ENCODE measurements at places on chromosomes 3 and 15.

GRCh38 chr3:56087451-56088053, 380.7 kb downstream of the ERC2 start:
- DNase-seq, result no peak

DNA sequence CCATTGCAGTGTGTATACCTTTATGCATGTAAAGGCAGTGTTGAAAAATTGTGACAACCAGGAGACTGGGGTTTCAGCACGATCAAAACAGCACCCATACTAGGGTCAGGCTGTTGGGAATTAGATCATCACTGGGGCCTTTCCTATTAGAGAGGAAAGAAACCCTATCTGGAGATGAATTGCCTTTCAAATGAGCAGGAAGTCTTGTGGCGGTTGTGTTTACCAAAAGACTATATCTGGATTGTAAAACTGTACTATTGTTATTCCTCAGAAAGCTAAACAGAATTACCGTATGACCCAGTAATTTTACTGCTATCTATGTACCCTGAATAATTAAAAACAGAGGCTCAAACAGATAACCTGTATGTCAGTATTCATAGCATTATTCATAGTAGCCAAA, 10.1 kb downstream of the UBE2E1 start:
- DNase-seq, result no peak

DNA sequence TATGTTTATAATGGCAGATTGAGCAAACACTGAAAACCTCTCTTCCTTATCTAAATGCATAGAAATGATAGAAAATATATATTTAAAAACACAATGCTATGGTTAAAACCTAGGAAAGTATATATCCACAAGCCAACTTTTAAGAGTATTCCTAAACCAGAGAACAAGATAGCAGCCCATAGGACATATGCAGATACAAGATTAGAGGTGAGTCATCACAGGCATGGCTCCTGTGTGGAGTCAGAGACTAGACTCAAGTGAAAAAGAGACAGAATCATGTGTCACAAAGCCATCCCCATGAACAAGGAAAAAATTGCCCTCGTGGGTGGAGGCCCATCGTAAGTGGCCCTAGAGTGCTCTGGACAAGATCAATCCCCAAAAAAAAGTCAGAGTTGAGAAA, 199.4 kb upstream of the PPP2R3A start:
- DNase-seq, result no peak

DNA sequence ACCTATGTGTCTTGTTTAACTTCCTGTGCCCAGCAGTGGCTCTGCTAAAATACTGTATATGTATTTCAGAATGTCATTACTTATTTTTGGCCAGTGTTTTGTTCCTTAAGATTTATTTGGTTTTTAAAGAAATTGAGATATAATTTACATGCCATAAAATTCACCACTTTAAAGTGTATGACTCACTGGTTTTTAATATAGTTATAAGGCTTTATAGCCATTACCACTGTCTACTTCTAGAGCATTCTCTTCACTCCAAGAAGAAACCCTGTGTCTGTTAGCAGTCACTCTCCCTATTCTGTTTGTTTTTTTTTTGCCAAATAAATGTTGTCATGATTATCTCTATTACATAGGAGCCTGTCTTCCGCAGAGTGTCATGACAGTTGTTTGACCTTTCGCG, 25.8 kb downstream of the PPM1L start:
- DNase-seq, result no peak

DNA sequence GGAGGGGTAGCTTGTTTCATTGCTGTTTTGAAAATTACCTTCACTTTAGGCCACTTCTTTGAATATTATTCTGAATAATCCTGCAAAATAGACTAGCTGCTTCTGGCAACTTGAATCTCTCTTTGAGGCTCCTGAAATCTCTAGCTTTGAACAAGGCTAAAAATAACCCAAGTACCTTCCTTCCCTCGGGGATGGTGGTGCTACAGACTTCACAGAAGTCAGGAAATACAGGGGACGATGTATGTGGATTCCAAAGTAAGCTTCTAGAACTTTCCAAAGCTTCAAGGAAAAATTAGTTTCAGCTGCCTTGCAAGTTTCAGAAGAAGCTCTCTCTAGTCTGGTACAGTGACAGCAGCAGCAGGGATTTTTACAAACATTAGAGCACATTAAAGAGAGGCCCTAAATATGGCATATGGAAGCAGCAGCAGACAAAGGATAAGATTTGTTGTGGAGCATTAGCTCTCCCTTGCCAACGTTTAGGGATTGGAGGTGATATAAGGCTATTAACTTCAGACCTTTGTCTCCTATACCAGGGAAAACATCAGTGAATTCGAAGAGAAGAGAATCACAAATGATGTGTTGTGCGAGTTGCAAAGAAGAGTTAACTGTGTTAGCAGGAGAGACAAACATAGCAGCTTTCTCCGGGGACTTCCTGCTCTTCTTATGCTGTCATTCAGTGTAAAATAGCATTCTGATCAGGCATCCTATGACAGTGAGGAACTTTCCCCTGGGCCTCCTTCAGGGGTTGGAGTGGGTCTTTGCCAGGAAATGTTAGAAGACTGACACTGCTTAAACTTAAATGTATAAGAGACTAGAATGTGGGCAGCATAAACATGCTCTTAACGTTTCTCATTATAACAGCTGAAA, 783.0 kb upstream of the ARPP21 start:
- no peak for DNase-seq

DNA sequence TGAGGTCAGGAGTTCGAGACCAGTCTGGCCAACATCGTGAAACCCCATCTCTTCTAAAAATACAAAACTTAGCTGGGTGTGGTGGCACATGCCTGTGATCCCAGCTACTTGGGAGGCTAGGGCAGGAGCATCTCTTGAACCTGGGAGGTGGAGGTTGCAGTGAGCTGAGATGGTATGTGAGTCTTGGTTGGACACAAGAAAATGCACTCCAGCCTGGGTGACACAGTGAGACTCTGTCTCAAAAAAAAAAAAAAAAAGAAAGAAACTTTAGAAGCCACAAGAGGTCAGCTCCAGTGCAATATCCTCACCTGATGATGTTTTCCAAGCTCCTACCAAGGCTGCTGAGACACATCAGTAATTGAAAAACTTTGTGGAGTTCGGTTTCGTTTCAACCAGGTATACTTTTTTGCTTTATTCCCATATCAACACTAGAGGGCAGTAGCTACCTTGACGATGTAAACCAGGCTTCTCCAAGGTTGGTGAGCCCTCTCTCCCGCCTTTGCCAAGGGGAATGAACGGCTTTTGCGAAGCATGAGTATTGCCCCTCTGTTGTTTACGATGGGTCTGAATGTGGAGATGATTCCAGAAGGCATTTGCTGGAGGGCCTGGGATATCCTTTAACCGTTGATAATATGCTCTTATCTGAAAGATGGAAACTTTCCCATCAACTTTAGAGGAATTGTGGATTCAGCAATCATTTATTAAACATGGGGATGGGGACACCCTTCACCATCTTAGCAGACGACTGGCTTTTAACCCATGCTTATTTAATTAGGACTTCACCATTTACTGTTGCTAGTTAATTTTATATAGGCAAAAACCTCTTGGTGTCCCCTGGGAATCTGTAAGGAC, 202.8 kb downstream of the SV2B start:
- DNase-seq, result peak; percentile 52

- no peak for DNase-seq
These were observed 3.7 kb upstream of the SLC41A3 start for GRCh38 chr3:126087552-126088175.

- DNase-seq, result no peak
These were observed 34.8 kb downstream of the ST3GAL6 start for GRCh38 chr3:98797905-98798304.

Data from CD4-positive, alpha-beta T cell treated with Interleukin-6 at 100 ng/mL for 8 hours (primary cell).